ENCODE measurements at places on chromosomes 5 and 9.

DNA sequence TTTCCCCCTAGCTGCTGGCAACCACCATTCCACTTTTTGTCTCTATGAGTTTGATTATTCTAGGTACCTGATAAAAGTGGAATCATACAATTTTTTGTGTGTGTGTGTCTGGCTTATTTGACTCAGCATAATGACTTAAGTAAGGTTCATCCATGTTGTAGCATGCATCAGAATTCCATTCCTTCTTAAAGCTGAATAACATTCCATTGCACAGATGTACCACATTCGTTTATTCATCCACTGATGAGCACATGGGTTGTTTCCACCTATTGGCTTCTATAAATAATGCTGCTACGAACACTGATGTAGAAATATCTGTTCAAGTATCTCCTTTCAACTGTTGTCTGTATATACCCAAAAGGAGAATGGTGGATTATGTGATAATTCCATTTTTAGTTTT is 33.7 kb downstream of the AP3B1 start:
- no peak for DNase-seq

DNA sequence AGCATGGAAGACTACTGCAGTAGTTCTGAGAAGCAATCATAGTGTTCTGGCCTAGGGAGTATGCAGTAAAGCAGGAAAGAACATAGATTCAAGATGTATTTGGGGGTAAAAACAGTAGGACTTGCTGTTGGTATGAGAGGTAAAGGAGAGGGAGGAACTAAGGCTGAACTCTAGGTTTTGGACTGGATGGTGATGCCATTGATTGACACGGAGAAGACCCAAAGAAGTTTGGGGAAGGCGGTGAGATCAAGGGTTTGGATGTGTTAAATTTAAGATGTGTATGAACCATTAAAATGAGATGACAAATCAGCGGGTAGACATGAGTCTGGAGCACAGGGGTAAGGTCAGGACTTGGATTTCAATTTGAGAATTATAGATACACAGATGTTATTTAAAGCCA is 2.0 kb upstream of the CDC37L1 start:
- no peak for DNase-seq

- no peak for DNase-seq
These were observed 85.7 kb upstream of the FBXL17 start for GRCh38 chr5:108467563-108467962.

DNA sequence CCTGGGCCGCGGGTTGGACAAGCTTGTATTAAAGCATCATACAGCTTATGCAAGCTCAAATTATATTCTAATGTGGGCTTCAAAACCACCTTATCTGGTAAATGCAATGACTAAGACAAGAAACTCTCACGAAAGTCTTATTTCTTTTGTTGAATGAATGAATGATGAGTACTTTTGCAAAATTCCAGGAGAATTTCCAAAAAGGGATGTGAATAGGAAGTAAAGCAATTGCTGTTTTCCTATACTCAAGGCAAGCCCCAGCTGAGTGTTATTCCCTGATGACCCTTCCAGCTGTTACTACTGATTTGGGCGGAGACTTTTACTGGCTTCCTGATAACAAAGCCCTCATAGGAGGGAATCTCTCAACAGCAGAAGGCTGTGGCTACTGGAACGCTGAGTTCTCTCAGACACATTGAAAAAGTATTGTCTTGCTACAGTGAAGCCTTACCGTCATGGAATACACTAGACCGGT is 162.8 kb downstream of the SREK1 start:
- no peak for DNase-seq

- no peak for DNase-seq
These were observed 146.7 kb downstream of the ROR2 start for GRCh38 chr9:91803151-91803940.

DNA sequence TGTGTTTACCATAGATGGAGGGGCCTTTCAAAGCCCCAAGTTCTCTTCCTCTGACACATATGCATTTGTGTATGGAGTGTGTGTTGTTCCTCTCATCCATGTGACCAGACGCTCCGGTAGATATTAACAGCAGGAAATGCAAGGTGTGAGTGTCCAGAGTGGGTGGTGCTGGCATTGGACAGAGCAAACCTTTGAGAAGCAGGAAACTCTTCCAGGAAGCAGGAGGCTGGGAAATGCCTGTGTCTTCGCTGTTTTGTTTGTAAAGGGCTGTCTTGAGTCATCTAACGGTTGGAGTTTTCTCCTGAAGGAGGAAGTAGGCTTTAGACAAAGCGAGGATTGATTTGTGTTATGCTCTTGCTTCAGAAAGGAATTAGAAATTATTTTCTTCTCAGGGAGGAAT is 370.9 kb downstream of the PLK2 start:
- no peak for DNase-seq

DNA sequence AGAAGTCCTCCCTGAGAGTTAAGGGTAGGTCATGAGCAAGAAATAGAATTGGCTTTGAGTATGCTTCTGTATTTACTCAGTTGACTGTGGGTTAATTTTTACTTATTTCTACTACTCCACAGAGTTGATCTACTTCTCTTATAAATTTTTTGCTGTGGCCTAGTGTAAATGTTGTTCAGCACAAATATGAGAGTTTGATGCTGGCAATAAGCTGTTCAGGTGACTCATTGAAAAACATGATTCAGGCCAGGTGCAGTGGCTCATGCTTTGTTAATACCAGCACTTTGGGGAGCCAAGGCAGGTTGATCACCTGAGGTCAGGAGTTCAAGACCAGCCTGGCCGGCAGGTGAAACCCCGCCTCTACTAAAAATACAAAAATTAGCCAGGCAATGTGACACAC is 4.5 kb upstream of the CDK7 start:
- no peak for DNase-seq

All from stimulated activated CD4-positive, alpha-beta T cell treated with anti-CD3 and anti-CD28 coated beads, Interleukin-15, amount 100 ng/mL, for 48 hours (primary cell).